ENCODE measurements at places on chromosomes 2 and 18.

DNA sequence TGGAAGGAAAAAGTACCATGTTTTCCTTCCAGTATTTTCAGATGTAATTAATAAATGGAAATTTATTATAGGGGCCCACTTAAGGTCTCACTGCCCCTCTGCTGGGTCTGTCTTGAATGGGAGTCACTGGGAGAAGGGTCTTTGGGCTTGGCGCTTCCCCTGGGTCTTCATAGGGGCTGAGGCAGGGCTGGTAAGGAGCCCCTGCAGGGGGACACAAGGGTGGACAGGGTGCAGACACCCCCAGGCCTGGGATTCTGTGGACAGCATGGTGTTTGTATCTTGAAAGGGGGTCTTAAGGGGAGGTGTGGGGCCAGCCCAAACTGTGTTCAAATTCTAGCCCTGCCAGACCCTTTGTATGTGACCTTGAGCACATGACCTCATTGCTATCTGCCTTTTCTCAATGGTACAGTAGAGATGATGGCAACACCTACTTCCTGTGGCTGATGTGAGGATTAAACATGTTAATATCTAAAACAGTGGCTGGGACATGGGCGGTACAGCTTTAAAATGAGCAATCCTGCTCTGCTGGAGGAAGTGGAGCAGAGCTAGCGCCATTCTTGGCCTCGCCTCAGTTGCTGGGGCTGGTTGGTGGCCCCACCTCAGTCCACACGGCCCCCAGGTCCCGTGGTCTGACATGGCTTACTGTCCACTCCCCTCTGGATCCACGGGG is 71.6 kb downstream of the GNAL start:
- no peak for DNase-seq

DNA sequence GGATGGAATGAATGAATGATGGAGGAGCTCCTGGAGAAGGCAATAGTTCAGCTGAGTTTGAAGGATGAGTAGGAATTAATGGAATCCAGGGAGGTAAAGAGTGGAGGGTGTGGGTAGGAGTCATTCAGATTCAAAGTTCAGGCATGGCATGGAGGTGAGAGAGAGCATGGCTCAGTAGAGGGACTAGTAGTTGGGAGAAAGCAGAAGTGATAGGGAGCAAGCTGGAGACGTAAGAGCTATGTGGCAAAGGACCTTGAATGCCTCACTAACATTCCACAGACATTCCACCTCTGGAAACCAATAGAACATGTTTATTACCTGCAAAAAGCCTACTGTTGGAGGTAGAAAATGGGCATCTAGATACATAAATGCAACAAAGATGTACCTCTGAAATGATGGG is 170.1 kb downstream of the HAUS1 start:
- no peak for DNase-seq

- DNase-seq, result no peak
Observed at GRCh38 chr18:13239171-13239956, 20.8 kb downstream of the LDLRAD4 start.

GRCh38 chr18:31489311-31489710 is 8.7 kb upstream of the DSG2 start:
- no peak for DNase-seq

DNA sequence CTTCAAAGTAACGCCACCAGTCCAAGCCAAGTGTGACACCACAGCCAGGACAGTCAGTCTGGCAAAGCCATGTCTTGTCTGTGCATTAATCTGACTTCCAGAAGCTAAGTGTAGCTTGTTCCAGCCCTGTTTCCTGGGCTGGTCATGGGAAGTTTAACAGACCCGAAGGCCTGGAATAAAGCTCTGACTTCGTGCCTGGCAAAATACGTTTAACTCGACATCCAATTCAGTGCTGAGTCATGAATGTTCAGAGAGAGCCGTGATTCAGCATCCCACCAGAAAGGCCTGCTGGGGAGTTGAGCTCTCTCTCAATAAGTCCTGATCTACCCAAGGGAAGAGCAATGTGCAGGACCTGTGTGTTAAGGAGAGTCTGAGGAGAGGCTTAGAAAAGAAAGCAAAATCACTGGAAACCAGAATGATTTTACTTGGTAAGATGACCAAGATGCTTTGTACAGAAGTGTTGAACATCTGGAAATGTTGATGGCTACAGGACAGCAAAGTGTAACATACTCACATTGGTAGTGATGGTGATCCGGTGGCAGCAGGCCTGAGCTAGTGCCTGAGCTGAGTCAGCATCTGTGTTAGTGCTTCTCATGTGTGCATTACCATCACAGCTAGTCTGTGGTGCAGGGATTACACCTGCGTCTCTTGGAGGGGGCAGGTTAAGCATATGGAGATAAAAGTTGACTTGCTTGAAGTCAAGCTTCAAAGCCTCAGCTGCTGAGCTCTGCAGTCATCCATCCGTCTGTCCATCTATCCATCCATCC is 743.7 kb upstream of the HS6ST1 start:
- no peak for DNase-seq
